ENCODE measurements at places on chromosomes 2 and 18.

DNA sequence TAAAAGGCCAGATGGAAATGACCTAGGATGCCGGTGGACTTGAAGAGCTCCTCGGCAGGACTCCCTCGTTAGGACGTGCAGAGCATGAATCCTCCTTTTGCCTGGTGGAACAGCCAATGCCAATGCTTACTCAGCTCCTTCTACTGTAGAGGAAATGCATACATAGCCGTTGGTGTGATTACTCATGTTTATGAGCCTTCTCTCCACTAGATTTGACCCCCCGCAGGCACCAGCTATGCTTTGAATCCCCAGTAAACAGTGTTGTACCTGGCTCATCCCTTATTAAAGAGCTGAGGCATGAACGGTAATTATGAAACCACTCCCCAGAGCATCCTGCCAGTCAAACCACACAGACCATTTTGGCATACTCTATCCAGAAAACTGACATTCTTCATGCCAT is 172.8 kb downstream of the ANTXR1 start:
- no peak overlapping the region for H3K27ac ChIP-seq
- H3K36me3 ChIP-seq = no peaks in the 10 kb centered on the region
- H3K4me1 ChIP-seq = no peaks in the 10 kb centered on the region
- no peak for DNase-seq

DNA sequence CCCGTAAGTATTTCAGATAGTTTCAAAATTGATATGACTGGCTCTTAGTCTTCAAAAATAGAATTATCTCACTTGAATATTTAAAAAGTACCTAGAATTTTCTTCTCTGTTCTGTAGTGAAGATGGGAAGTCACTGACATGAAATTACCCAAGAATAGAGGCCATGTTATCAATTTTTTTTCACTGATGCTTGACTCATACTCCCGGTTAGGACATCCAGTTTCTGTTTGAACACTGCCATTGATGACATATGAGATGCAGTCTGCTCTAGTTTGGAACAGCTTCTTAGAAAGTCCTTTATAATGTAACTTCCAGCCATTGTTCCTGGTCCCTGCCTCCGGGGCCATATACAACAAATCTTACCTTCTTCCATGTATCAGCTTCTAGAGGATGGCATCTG is 26.0 kb downstream of the MAP3K20 start:
- peak overlapping the region; percentile 9 for H3K27ac ChIP-seq
- no peak overlapping the region for H3K4me3 ChIP-seq
- H3K27me3 ChIP-seq = peaks cover 2% of the 10 kb centered on the region
- H3K4me1 ChIP-seq = peaks cover 8% of the 10 kb centered on the region

GRCh38 chr2:68738906-68739594 is 4.4 kb downstream of the ARHGAP25 start:
- no peak for DNase-seq
- no peaks in the 10 kb centered on the region for H3K27me3 ChIP-seq
- peaks cover 26% of the 10 kb centered on the region for H3K36me3 ChIP-seq
- H3K4me1 ChIP-seq = peaks cover 69% of the 10 kb centered on the region
- H3K27ac ChIP-seq = no peak overlapping the region

DNA sequence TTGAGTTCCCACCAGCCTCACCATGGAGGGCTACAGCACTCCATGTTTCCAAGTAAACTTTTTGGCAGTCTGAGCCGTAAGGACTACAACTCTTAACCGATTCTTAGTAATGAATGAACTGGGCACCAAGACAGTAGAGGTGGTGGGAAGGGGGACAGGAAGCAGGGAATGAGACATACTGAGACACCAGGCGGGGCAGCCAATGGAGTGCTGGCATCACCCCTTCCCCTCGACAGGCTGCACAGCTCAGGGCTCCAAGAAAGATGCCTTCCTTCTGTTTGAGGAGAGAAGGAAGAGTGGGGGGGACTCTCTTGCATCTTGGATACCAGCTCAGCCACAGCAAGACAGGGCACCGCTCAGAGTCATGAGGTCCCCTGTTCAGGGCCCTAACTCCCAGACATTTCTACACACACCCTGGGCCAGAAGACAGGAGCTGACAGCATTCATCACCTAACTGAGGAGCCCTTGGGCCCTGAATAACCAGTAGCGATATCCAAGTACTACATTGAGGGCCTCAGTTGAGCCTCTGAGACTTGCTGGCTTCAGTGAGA is 45.2 kb downstream of the USP34 start:
- no peak for DNase-seq
- no peaks in the 10 kb centered on the region for H3K27me3 ChIP-seq
- peaks cover 65% of the 10 kb centered on the region for H3K4me1 ChIP-seq
- H3K4me3 ChIP-seq = no peak overlapping the region

- H3K27me3 ChIP-seq = peaks cover 6% of the 10 kb centered on the region
- H3K4me3 ChIP-seq = no peak overlapping the region
- H3K27ac ChIP-seq = no peak overlapping the region
Observed at GRCh38 chr2:136741471-136741870, 23.9 kb upstream of the THSD7B start.

- H3K27ac ChIP-seq = no peak overlapping the region
- no peak for DNase-seq
- H3K36me3 ChIP-seq = no peaks in the 10 kb centered on the region
- H3K4me3 ChIP-seq = no peak overlapping the region
- H3K4me1 ChIP-seq = no peaks in the 10 kb centered on the region
- H3K27me3 ChIP-seq = no peaks in the 10 kb centered on the region
Observed at GRCh38 chr2:117553448-117553847, 261.0 kb upstream of the DDX18 start.

- peaks cover 4% of the 10 kb centered on the region for H3K4me1 ChIP-seq
- no peak overlapping the region for H3K4me3 ChIP-seq
- DNase-seq = no peak
- H3K36me3 ChIP-seq = peaks cover 12% of the 10 kb centered on the region
- H3K27ac ChIP-seq = no peak overlapping the region
Observed at GRCh38 chr2:128269990-128270671, 48.5 kb downstream of the HS6ST1 start.

GRCh38 chr2:219570924-219571310 is 422 bp downstream of the OBSL1 start:
- no peak overlapping the region for H3K4me3 ChIP-seq
- DNase-seq = no peak
- no peak overlapping the region for H3K27ac ChIP-seq
- H3K27me3 ChIP-seq = peaks cover 52% of the 10 kb centered on the region
